Kidney epithelial cell (primary cell): ENCODE measurements at places on chromosomes 12 and 14.

- peak; percentile 50 for DNase-seq
These were observed 28.6 kb downstream of the EML1 start for GRCh38 chr14:99821519-99822508.

GRCh38 chr12:30837595-30837994 lies 82.8 kb upstream of the CAPRIN2 start:
- DNase-seq, result no peak

GRCh38 chr12:23559268-23559753 lies 390.2 kb downstream of the SOX5 start:
- no peak for DNase-seq

DNA sequence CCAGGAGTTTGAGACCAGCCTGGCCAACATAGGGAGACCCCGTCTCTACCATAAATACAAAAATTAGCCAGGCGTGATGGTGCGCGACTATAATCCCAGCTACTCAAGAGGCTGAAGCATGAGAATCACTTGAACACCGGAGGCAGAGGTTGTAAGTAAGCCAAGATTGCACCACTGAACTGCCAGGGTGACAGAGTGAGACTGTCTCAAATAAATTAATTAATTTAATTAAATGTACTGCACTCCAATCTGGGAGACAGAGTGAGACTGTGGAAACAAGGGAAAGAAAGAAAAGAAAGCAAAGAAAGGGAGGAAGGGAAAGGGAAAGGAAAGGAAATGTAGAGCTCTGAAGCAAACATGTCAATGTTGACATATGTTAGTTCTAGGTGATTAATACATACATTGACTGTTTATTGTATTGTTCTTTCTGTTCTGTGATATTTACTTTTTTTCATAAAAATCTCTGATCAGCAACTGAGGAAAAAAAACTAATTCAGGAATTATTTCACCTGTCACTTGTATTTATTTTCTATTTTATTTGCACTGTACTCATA lies 99.6 kb downstream of the DENND5B start:
- no peak for DNase-seq

GRCh38 chr14:72638021-72638420 lies 255.9 kb downstream of the DPF3 start:
- DNase-seq, result peak; percentile 42

DNA sequence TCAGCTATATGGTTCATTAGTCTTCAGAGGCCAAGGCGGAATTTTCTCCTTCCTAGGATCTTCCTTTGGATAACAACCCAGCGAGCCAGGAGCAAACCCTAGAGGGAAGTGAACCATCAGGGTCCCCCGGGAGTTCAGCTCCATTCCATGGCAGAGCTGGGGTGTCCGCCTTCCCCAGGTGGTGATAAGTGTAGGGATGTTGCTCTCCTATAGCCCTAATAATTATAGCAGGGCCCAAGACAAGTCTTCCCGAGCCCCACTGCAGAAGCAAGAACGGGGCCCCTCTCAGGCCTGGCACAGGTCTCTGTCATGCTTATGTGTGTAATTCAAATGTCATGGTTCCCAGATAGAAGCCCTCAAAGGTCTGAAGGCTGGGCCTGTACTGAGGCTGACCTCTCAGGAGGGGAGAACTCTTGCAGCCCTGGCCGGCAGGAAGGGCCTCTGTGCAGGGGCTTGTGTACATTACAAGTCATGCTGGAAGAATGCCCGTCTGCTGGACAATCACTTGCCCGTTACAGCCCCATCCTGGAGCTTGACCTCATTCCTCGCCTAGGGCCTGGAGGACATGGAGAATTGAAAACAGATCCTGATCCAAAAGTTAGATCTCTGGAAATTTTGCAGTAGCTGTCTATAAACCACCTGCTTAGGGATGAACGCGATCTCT lies 17.3 kb downstream of the LRTM2 start:
- DNase-seq, result no peak

DNA sequence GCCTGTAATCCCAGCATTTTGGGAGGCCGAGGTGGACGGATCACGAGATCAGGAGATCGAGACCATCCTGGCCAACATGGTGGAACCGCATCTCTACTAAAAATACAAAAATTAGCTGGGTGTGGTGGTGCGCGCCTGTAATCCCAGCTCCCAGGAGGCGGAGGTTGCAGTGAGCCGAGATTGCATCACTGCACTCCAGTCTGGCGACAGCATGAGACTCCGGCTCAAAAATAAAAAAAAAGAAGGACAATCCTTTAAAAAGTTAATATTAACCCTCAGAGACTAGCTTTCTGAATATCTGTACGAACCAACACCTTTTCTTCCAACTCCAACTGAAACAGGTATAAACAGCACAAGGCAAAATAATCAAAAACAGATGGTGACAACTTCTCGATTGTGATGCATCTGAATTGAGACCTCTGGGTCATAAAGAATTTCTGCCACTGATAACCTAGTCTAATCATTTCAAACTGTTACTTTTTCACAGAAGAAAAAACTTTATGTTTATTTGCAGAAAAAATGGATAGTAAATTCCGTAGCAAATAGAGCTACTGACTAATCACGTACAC lies 27.8 kb downstream of the CLIP1 start:
- no peak for DNase-seq

GRCh38 chr12:19431407-19432308 lies 7.6 kb upstream of the AEBP2 start:
- no peak for DNase-seq

DNA sequence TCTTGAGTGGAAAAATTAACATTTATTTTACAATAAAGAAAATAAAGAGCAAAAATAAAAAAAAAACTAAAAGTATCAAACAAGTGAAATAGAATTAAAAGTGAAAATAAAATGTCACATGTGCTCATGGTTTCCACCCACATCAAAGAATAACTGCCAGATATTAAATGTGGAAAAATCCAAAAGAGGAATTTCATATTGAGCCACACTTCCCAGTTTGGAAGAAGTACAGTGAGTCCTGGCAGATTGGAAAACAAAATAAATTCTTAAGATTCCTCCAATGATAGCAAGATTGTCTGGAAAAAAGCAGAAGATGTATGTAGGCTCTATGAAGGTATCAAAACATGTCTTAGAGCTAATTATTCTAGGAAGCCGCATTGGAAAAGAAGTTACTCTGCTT lies 1019.5 kb downstream of the SLC6A15 start:
- no peak for DNase-seq

- DNase-seq, result no peak
These were observed 49.0 kb downstream of the GPHB5 start for GRCh38 chr14:63269561-63270225.

DNA sequence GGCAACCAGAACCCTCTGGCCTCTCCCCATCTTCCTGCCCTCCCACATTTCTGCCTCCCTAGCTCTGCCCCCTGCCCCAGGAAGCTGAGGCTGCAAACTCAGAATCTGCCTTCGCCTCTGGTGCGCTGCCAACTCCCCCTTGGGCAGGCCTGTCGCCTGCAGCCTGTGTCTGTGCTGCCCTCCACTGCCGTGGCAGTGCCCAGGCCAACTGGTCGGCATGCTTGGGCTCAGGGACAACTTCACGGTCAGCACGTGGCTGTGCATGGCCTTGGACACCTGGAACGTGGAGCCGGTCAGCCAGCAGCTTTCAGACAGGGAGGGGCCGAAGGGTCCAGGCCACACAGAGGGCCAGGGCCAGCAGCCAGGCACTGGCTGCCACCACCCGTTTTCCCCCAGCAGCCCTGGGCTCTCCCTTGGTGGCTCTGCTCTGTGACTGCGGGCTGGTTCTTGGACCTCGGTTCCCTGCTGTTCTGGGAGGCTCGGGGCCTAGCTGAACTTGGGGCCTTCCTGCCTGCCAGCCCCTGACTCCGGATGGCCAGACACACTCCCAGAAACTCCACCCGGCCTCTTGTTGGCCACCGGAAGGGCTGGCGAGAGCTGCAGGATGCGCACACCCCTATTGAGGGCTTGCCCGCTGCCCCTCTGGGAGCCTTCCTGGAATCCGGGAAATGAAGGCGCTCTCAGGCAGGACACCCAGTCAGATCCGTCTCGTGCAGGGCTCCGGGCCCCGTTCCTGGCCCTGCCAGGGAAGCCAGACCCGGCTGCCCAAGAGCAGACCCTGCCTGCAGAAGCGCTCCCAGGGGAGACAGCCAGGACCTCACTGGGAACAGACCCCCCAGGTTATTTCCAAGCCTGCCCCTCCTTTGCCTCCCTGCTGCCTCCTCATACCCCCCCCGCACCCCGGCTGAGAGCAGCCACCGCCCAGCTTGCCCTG lies 34.2 kb upstream of the PPP1R13B start:
- DNase-seq, result no peak

DNA sequence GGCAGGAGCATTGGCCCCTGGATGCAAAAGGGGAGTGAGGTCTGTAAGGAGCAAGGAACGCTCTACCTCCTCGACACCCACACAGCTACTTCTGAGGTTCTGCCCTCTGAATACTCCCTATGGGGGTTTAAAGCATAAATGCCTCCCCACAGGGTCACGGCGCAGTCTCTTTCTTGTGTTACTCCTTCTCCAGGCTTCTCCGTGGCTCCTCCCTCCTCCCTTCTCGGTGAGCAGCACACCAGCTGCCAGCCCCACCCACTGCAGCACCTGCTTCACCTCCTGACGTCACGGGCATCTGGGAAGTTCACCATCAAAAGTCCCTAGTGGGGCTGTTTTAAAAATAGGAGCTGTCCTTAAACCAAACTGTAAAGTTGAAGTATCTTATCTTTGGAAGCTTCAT lies 67.3 kb downstream of the SPTB start:
- DNase-seq, result no peak

- no peak for DNase-seq
These were observed at the start of gene KCNK10 for GRCh38 chr14:88323086-88323522. KCNK10 (minus strand) TSS chr14:88323269; CDS start chr14:88322798, 471 bp downstream.

DNA sequence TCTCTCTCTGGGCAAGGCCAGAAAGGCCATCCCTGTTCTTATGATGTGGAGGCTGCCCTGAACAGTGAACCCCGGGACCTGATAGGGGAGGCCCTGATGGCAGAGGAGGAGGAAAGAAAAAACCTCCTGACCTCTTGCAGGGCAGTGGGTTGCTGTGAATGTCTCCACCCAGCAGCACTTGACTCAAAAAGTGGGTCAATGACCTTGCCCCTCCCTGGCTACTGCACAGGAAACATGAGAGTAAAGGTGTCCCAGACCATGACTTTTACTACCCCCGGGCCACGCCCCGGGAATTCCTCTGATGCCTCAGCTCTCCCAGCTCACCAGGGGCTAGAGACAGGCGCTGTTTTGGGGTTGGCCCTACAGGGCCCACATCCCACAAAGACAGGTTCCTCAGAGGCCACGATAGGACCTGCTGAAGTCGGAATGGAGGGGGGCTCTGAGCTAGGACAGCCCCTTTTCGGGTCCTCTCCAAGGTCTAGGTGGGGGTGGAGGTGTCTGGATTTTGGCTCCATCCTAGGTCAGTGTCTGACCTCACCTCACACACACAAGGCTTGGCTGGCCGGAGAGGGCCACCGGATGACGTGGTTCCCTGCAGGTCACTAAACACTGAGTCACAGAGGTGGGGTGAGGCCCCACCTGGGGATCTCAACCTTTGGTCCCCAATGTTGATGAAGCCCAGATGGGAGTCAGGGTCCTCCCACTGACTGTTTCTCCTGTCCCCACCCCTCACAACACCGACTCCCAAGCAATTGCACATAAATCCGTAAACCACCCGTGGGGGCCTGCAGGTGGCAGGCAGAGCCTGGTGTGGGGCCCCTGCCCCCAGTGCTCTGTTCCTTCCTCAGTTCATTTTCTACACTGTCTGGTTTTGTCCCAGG lies 1.6 kb downstream of the RHOF start:
- DNase-seq, result no peak

GRCh38 chr14:102854091-102854703 lies 68.3 kb upstream of the AMN start:
- no peak for DNase-seq

GRCh38 chr14:71486279-71486678 lies 445.9 kb upstream of the RGS6 start:
- DNase-seq, result no peak

DNA sequence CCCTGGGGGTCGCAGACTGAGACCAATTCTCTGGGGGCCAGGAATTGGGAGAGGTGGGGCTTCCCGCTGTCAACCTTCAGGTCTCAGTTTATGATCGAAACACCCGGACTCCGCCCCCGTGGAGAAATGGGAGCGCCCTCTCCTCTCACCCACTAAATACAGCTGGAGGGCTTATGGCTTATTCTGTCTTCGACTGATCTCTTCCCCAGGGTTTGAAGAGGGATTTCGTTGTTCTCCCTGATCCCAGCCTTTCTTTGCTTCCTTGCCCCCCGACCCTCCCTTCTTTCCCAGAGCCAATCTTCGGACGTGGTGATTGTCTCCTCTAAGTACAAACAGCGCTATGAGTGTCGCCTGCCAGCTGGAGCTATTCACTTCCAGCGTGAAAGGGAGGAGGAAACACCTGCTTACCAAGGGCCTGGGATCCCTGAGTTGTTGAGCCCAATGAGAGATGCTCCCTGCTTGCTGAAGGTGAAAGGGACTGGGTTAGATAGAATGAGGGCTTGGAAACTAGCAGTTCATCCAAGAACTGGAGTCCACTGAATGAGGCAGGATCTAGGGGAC lies 607 bp downstream of the OS9 start:
- DNase-seq, result no peak

DNA sequence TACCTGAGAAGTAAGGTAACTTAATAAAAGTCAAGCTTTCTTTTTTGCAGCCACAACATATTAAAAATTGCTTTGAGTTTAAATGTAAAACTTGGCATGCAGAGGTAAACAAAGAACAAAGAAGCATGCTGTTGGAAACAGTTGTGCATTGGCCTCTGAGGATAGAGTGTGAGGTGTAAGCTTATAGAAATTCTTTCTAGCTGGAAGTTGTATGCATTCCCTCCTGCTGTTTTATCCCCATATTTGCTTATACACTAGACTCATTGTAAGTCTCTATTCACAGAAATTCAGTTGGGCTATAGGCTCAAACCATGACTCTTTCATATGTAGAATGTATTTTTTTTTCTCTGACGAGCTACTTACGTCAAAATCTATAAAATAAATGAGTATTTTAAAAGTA lies 316.3 kb downstream of the SLC6A15 start:
- DNase-seq, result no peak

- no peak for DNase-seq
These were observed 51.1 kb downstream of the HSPB8 start for GRCh38 chr12:119229837-119230236.

DNA sequence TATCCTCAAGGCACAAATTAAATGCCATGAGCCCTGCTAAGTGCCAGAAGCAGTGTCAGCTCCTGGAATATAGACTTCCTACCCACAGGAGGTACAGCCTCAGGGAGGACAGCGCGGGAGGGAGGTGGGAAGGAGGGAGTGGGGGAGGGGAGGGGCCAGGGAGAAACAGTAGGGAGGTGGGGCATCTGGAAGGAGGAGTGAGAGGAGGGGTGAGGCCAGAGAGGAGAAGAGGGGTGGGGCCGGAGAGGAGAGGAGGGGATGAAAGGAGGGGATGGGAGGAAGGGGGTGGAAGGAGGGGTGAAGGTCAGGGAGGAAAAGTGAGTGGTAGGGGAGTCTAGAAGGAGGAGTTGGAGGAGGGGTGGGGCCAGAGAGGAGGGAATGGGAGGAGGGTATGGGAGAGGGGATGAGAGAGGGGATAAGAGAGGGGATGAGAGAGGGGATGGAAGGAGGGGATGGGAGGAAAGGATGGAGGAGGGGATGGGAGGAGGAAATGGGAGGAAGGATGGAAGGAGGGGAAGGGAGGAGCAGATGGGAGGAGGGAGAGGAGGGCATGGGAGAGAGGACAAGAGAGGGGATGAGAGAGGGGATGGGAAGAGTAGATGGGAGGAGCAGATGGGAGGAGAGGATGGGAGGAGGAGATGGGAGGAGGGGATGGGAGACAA lies 9.2 kb upstream of the CCDC197 start:
- DNase-seq, result no peak
